ENCODE measurements at places on chromosomes 4 and X.

DNA sequence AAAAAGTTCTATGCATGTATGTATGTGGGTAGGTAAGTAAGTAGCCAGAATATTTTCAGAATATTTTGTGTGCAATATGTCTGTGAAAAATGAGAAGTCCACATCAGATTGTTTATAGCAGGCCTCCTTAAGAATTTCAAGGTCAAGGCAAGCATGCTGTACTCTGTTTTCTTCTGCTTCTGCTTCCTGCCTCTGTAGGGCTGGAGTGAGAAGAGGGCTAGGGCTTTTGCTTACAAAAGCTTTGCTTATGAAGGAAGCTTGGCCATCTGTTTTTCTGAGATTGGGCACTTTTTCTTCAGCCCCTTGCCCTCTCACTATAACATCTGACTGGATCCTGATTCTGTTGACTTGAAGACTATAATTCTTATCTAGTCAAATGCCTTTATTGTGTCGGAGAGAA is 150.4 kb downstream of the EMCN start:
- DNase-seq, result no peak

GRCh38 chrX:123647244-123647643 is 85.6 kb downstream of the THOC2 start:
- no peak for DNase-seq

- no peak for DNase-seq
Observed at GRCh38 chrX:134174273-134174660, 62.7 kb upstream of the CCDC160 start.

DNA sequence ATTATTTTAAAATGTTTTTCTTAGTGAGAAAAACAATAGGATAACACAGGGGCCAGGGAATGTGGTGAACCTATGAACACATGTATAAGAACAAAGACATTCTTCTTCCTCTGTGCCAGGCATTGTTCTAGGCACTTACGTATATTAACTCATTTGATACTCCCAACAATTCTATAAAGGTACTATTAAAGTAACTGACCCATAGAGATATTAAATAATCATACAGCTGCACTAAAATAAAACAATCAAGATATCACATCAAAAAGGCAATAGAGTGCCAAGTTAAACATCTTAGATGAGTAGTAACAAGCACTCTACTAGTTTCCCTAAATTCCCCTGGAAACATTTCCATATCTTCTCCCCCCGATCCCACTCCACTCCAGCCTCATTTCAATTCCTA is 33.4 kb downstream of the SLC39A8 start:
- DNase-seq, result no peak

- no peak for DNase-seq
Observed at GRCh38 chrX:7111518-7111917, 36.0 kb upstream of the STS start.

GRCh38 chrX:56746996-56747395 is 18.0 kb downstream of the NBDY start:
- no peak for DNase-seq

GRCh38 chr4:181476508-181476890 is 766.7 kb upstream of the TENM3 start:
- peak; percentile 3 for DNase-seq

DNA sequence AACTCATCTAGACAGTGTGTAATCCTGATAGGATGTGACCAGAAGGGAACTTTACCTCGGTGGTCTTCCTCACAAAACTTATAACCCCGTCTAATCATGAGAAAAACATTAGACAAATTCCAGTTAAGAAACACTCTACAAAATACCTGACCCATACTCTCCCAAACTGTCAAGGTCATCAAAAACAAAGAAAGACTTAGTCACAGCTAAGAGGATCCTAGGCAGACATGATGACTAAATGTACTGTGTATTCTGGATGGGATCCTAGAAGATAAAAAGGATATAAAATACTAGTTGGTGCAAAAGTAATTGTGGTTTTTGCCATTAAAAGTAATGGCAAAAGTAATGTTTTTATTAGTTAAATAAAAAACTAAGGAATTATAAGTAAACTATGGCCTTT is 81.6 kb downstream of the DTHD1 start:
- DNase-seq, result no peak

DNA sequence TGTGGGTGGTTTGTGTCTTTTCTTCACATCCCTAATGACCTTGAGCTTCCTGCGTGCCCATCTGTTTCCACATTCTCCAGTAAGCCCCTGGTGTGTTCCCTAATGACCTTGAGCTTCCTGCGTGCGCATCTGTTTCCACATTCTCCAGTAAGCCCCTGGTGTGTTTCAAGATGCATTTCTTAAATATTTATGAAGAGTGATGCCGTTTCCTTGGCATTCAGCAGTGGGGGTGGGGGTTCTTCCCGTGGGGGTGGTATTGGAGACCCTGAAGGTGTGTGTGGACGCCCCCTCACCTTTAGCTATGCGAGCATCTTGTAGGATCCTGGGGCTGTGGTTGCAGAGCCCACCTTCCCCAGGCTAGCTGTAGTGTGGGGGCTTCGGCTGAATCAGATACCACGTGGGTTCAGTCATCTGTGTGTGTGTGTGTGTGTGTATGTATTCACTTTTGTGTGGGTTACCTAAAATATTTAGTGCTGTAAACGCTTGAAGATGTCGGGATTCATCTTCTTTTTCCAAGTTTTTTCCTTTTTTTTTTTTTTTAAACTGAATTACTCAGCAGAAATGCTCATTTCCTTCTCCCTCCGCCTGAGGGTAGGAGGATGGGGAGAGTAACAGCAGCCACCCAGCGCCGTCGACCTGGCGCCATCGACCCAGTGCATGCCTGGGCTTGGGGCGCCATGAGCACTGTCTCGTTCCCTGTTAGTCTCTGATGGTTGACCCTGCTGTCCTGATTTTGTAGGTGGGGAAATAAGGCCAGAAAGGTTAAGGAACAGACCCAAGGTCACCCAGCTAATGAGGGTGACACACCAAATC is 9.9 kb downstream of the NSG1 start:
- DNase-seq, result no peak

- DNase-seq, result no peak
Observed at GRCh38 chr4:70778888-70779422, 57.2 kb downstream of the RUFY3 start.

DNA sequence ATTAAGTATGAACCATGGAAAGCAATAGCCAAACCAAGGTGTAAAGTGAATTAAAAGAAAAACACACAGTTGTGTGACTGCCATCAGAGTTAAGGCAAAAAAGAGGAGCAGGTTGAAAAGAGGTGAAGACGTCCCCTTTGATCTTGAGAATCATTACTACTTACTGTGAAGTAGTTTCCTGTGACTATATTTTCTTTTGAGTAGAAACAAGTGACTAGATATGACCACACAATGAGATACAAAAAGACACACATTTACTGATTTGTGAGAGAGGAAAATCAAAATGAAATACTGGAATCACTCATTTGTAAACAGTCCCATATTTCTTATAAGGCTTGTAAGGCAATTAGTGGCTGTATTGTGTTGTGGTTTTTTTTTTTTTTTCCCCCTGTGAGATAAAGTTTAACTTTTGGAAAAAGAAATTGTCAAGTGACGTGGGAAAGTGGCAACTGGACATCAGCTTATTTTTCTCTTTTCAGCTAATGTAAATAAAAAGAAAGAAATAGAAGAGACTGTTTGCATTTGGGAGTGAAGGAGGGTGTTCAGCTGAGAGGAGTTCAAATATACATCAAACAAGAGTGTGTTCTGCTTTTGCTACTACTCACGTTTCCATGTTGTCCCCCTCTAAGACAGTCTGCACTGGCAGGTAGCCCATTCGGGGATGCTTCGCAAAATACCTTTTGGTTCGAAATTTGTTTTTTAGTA is 106.4 kb upstream of the FTHL17 start:
- no peak for DNase-seq

DNA sequence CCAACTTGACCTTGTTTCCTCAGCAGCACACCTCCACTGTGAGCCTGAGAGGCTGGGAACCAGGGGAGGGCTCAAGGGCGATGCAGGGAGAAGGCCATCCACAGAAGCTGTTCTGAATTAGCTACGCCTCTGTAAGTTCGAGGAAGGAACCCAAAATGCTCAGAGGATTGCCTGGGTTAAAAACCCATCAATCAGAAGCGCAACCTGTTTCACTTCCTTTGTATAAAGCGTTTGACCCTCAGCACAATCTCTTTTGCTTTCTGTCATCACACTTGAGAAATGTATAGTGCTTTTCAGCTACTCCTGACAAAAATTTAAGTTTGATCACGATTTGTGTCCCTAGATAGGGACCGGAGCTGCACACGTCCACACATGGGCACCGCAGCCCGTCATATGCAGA is 48.0 kb upstream of the MAP3K15 start:
- no peak for DNase-seq

GRCh38 chr4:182142176-182143085 is 100.8 kb upstream of the TENM3 start:
- DNase-seq, result no peak

DNA sequence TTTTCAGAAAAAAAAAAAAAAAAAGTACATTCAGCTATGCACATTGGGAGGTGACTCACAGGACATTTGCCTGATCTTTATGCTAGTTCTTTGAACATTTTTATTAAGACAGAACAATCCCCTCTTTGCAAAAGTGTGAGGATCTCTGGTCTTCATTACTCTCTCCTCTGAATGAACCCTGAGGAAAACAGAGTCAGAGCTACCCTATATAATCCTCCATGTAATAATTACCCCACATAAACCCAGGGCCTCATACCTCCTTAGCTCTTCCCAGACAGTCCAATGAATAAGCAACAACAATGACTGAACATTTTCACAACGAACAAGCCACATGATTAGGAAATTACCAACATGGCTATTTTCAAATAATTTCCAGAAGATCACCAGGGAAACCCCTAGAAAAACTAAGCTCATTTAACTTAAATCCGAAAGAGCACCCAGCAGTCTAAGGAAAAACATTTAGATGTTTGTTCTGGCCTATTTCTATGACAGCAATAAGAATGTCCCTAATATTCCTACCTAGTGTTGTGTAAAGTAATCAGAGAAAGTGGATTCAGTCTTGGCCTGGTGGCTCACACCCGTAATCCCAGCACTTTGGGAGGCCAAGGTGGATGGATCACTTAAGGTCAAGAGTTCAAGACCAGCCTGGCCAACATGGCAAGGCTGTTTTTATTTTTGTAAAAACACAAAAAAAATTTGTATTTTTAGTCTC is 37.8 kb downstream of the TBC1D9 start:
- DNase-seq, result peak; percentile 60

GRCh38 chrX:78945186-78945912 is at the start of gene P2RY10:
Gene P2RY10 (plus strand): TSS chrX:78945391. CDS start chrX:78960521, 15,130 bp downstream.
- DNase-seq, result no peak

- no peak for DNase-seq
Observed at GRCh38 chr4:89263265-89263664, 44.3 kb downstream of the GPRIN3 start.

- DNase-seq, result no peak
Observed at GRCh38 chr4:35695421-35695820, 548.9 kb downstream of the ARAP2 start.

All from GM04503 (cell line).